Epithelial cell of alveolus of lung (primary cell): ENCODE measurements at places on chromosomes 2 and 18. TPM values are rescaled to one million over a fixed set of nuclear protein-coding genes. Genes with fewer than 3 reads are reported as not detected.

The CCDC141 gene
- 0.08 TPM in 1 of 2 replicates, not detected in the other for total RNA-seq

The SERPINB4 gene
- 0.64 TPM in 1 of 2 replicates, not detected in the other for total RNA-seq

The FSHR gene
- total RNA-seq, result not detected in 2 replicates

The TRIM43 gene
- not detected in 2 replicates for total RNA-seq

The AGXT gene
- total RNA-seq, result not detected in 2 replicates

The PRADC1 gene
- total RNA-seq, result 12.1 and 26.4 TPM in 2 replicates

The ANKRD23 gene
- 1.2 and 1.7 TPM in 2 replicates for total RNA-seq

The GNAL gene
- total RNA-seq, result 0.26 and 1.8 TPM in 2 replicates

The GKN2 gene
- not detected in 2 replicates for total RNA-seq

The RUFY4 gene
- total RNA-seq, result not detected in 2 replicates

The CEBPZOS gene
- total RNA-seq, result 15.4 and 33.1 TPM in 2 replicates

The C1GALT1C1L gene
- 0.39 TPM in 1 of 2 replicates, not detected in the other for total RNA-seq

The TWIST2 gene
- 63.5 and 68.2 TPM in 2 replicates for total RNA-seq

The MIB1 gene
- 25.4 and 27.8 TPM in 2 replicates for total RNA-seq

The CCDC68 gene
- total RNA-seq, result 20.2 and 36.8 TPM in 2 replicates

The TNFRSF11A gene
- total RNA-seq, result under 0.01 TPM in 1 of 2 replicates, not detected in the other

The ARHGEF4 gene
- total RNA-seq, result 2.3 and 7.4 TPM in 2 replicates

The DLGAP1 gene
- under 0.01 and 0.64 TPM in 2 replicates for total RNA-seq

The CFAP221 gene
- total RNA-seq, result not detected in 2 replicates

The SCN3A gene
- total RNA-seq, result under 0.01 TPM in 1 of 2 replicates, not detected in the other

The ANKRD30BL gene
- total RNA-seq, result not detected in 2 replicates

The NDC80 gene
- total RNA-seq, result 6.0 and 19.7 TPM in 2 replicates

The SLC9A4 gene
- total RNA-seq, result not detected in 2 replicates

The GPR39 gene
- total RNA-seq, result 9.1 TPM in 1 of 2 replicates, not detected in the other

The TMEFF2 gene
- 0.96 and 1.6 TPM in 2 replicates for total RNA-seq

The LYPD6 gene
- 2.5 TPM in 1 of 2 replicates, not detected in the other for total RNA-seq

The CD28 gene
- not detected in 2 replicates for total RNA-seq

The HJURP gene
- total RNA-seq, result 8.4 and 22.4 TPM in 2 replicates

The DCDC2C gene
- total RNA-seq, result not detected in 2 replicates
